ENCODE measurements at places on chromosomes 5 and 9. TPM values are rescaled to one million over a fixed set of nuclear protein-coding genes. Genes with fewer than 3 reads are reported as not detected.

GGTA1 gene
- total RNA-seq, result not detected

NHP2 gene
- 302 TPM for total RNA-seq

GLE1 gene
- 39.4 TPM for total RNA-seq

POMT1 gene
- total RNA-seq, result 24.2 TPM

CNTFR gene
- not detected for total RNA-seq

ADRB2 gene
- total RNA-seq, result 3.4 TPM

SH3PXD2B gene
- 8.2 TPM for total RNA-seq

SLC36A2 gene
- total RNA-seq, result not detected

ASPN gene
- total RNA-seq, result under 0.01 TPM

GRCh38 chr9:79572608-79573411 is 1.0 kb downstream of the TLE4 start:
- peak; percentile 40 for DNase-seq

DNA sequence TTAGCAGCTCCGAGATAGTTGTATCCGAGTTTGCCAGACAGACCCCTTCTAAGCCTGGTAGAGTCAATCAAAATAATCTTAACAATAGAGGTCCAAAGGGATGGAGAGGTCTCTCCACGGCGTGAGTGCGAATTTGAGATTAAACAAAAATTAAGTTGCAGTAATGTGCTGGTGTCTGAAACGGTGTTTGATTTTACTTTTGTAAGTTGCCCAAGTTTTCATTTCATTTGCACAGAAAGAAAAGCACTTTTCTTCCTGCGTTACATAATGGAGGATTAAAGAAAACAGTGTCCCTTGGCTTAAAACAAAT is 1.2 kb downstream of the IRX1 start:
- DNase-seq, result no peak

GRCh38 chr9:126752376-126752775 is 52.5 kb upstream of the ZBTB43 start:
- DNase-seq, result no peak

DNA sequence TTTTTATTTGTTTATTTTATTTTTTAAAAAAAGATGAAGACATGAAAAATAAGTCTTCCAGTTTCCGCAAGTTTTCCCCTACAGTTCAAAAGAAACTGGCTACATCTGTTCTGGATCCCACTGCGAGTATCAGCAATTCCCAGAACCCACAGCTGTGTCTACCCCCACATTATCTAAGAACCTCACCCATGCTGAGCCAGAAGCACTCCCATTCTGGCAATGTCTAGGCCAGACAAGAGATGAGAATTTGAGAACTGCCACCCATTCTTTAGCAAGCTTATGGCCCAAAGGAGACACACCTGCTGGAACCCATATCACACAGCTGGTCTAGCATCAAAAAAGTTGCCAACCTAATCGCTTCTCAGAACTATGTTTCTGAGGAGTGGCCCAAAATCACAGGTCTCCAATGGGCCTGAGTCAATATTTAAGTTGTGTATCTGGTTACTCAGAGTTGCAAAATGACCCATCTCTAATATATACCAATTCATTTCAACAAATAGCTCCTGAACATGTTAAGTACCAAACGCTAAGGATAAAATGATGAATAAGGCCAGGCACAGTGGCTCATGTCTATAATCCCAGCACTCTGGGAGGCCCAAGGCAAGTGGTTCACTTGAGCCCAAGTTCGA is 27.1 kb downstream of the MTMR12 start:
- no peak for DNase-seq

GRCh38 chr5:132788990-132789886 is 12.2 kb upstream of the SEPTIN8 start:
- DNase-seq, result no peak

DNA sequence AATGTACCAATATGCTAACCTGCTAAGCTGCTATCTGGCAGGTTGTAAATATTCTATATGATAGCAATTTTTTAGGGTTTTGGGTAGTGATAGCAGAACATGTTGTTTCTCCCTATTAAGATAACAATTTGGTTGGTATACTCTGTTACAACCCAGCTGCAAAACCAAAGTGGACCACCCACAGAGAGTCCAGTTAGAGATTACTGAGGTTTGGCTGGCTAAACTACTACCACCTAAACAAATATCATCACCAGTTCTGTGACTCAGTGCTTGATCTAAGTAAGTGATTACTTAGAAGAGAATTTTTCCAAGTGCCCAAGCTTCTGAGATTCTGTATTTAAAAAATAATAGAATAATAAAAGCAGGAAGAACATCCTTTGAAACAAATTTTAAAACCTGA is 72.3 kb downstream of the XRCC4 start:
- DNase-seq, result peak; percentile 76

DNA sequence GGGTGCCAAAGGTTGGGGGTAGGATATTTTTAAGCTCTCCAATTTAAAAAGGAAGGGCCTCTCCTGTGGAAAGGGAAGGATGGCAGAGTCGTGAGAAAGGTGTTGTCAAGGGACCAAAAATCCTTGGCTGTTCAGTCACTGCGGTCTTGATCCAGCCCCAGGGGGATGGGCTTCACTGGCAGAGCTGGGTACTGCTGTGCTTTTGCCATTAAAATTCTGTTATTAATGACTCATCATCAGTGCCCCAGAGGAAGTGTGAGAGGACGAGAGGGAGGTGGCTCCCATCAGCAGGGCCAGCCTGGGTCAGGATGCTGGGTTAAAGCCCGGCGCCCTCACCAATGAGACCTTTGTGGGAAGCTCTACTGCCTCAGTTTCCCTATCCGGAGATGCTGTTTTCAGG is 16.7 kb downstream of the PCDH12 start:
- no peak for DNase-seq

DNA sequence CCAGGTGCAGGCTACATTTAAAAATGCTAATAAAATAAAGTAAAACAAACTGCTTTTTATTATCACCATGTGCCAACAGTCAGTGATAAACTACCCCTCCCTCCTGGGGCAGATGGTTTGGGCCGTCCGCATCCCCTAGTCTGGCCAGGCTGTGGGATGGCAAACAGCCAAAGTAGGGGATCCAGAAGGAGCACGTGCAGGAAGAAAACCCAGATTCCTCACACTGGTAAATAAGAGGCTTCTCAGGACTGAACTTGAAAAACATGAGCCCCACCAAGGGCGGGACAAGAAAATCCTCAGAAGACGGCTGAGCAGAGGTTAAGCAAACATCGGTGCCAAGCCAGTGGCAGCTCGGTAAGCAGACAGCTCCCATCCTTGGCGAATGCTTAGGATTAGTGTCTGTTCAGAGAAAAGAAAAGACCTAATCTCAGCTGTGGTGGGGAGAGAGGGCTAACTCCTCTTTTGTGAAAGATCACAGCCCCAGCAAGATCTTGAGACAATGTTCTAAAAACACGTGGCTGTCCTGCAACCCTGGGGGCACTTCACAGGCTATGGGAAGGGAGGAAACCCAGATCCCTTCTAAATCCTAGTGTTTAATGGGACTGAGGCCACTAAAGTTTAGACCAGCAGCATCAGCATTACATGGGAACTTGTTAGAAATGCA is 46.5 kb upstream of the GDNF start:
- no peak for DNase-seq

DNA sequence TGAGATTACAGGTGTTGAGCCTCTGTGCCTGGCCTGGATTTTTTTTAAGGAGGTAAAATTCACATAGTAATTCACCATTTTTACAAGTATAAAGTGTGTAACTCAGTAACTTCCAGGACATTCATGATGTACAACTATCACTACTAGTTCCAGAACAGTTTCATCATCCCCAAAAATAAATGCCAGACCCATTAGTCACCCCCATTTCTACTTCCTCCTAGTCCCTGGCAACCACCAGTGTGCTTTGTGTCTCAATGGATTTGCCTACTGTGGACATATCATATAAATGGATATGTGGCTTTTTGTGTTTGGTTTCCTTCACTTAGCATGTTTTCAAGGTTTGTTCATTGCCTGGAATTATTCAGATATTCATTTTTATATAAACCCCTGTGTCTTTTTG is 72.5 kb upstream of the PANK3 start:
- peak; percentile 50 for DNase-seq

GRCh38 chr9:122318284-122318683 is 52.5 kb upstream of the PTGS1 start:
- DNase-seq, result no peak

DNA sequence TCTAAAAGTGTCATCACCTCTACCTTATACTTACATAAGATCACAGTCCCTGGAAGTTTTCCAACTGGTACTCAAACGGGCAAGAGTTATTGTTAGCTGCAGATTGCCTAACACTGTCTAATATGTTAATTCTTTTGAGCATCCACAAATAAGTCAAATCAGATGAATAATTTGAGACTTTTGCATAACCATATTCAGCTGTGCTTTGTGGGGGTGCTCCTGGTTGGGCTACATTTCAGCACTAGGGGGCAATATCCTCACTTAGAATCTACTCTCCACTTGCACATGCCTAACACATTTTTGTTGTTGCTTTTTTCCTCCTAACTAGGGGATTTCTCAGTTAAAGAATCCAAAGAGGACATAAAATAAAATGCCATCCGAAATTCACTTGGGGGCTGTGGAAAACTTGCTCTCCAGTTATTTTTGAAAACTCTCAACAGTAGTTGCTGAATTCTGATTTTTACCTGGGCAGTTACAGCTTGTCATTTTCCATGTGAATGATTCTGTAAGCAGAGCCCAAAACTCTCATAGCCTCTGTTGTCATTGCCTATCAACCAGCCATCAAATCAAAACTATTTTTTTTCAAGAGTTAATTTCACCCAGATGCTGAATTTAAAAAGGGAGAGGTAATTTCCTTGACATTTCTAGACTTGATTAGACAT is 71.5 kb downstream of the TRIM36 start:
- DNase-seq, result peak; percentile 60

- no peak for DNase-seq
Observed at GRCh38 chr9:132164604-132165362, 2.9 kb downstream of the NTNG2 start.

GRCh38 chr5:112350626-112351025 is 68.5 kb downstream of the EPB41L4A start:
- no peak for DNase-seq

- DNase-seq, result no peak
Observed at GRCh38 chr9:127177231-127177630, 54.8 kb upstream of the ANGPTL2 start.

GRCh38 chr5:140827704-140828361 is at the start of gene PCDHA6:
TSS of gene PCDHA6 (plus strand) at chr5:140827960. CDS start at chr5:140828092, 132 bp downstream.
- no peak for DNase-seq

DNA sequence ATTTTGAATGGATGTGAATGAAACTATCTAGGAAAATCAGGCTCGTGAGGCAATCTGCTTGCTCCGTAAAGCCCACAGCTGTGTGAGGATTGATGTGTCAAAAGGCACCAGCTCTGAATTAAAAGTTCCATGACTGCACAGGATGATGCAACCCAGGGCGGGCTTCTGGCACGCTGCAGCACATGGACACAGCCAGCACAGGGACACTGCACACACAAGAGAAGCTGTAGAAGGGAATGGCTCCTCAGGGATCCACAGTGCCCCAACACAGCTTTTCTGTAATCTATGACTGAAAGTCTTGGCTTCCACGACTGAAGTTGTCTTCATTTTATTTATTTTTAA is 151.0 kb downstream of the GCNT1 start:
- DNase-seq, result peak; percentile 54

DNA sequence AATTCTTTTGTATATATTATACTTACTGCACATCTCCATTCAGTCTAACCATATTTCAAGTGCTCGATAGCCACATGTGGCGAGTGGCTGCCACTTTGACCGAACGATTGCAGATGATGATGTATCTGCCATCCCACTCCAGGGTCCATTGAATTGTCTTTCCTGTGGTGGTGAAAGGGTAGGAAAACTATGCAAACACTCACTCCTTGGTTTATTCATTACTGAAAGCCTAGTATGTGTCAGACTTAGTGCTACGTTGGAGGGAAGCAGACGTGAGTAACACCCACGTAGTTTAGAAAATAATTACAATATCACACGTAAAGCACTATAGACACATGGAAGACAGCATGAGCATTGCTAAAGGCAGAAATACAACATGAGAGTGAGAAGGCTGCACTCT is 353.7 kb downstream of the CSNK1G3 start:
- DNase-seq, result no peak

- no peak for DNase-seq
Observed at GRCh38 chr5:136014049-136015002, 14.5 kb upstream of the TGFBI start.

- no peak for DNase-seq
Observed at GRCh38 chr5:35855187-35855586, 1.5 kb upstream of the IL7R start.

- no peak for DNase-seq
Observed at GRCh38 chr5:23268136-23268535, 239.3 kb upstream of the PRDM9 start.
